RKO (cell line): ENCODE measurements at places on chromosomes 11 and 22.

DNA sequence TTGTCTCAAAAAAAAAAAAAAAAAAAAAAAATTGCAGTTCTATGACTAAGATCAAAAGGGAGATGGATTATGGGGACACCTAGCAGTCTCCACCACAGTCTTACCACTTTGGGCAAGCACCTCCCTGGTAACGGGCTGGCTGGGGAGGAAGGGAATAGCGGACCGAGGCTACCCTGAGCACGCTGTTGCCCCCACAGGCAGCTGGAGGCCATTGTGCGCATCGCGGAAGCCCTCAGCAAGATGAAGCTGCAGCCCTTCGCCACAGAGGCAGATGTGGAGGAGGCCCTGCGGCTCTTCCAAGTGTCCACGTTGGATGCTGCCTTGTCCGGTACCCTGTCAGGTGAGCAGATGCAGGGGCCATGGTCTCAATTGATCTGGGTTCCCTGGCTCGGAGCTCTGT, 21.2 kb downstream of the MCM5 start:
- no peak for DNase-seq

DNA sequence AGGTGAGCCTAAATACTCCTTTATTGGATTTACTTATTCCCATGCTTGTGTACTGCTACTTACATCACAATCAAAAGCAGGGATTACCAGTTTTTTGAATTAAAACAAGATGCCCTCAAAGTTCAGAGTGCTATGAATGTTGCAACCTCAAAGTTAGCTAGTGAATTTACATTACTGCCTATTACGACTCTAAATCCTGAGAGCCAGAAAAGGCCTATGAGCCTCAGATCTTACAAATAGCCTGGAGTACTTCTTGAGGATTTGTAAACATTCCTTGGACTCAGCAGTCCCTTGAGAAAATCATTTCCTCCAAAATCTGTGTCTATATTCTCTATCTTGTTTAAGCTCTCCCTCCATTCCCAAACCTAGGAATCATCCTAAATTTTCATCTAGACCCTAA, 25.5 kb downstream of the CHORDC1 start:
- DNase-seq = no peak

DNA sequence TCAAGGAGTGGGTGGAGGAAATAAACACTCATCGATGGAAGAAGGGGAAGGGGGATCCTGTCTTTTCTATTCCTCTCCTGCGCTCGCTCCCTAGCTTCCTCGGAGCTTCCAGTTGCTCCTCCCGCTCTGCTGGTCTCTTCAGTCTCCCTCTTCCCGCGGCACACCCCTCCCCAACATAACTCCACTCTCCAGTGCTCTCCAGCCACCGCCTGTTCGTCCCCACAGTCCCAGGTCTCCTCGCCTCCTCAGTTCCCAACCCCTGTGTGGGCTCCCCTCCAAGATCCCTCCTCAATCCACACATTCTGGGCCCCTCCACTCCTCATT, 438 bp downstream of the ZW10 start:
- DNase-seq = peak; percentile 30

DNA sequence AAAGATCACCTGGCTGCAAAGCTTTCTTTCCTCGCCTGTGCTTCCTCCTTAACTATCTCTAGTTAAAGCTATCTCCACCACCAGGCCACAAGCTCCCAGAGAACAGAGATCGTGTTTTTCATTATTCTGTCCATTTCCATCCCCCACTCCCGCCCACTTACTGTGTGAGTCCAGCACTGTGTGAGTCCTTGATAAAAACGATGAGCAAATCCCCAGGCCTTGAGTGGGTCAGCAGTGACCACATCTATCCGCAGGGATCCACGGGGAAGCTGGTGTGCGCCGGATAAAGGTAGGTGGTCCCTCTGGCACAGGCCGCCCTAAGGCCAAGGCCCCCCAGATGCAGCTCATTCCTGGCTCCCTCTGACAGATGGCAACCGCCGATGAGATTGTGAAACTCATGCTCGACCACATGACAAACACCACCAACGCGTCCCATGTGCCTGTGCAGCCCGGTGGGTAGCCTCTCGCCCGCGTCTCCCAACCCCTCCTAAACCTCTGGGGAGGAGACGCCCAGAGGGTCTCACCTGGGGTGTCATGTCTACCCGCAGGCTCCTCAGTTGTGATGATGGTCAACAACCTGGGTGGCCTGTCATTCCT, 9.3 kb downstream of the TKFC start:
- no peak for DNase-seq

- no peak for DNase-seq
Measured at GRCh38 chr11:6673523-6674218, 9.5 kb downstream of the MRPL17 start.

DNA sequence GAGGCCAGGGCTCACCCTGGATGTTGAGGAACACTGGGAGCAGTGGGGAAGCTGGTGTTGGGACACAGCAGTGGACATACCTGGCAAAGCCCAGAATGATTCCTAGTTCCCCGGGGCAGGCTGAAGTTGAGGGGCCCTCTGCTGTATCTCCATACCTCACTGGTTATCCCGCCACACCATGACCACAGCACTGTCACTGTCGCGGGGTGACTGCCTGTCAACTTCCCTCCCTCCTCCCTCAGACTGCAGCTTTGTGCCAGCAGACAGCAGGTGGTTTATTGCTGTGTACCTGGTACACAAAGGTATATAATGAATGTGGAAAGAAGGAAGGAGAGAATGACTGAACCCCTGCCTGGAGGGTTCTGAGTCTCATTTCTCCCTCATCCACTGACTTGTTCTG, 318.7 kb downstream of the TMEM135 start:
- DNase-seq = no peak

DNA sequence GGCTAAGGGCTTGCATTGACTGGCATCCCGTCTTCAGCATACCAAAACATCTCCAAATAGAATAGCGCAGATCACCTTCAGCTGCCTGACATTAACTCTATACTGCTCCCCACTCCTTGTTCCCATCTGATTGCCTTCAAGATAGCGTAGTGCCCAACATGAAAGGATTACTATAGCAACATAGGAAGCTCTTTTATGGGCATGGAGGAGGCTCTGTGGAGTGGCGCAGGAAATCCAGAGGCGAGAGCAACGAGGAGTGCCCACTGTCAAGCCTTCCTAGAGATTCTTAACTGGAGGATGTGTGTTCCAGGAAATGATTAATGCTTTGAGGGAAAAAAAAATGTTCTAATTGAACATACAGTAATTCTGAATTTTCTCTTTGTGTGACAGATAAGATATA, 213.3 kb downstream of the CADM1 start:
- no peak for DNase-seq

- DNase-seq = peak; percentile 34
Measured at GRCh38 chr11:120985718-120986569, 38.0 kb upstream of the TBCEL start.

DNA sequence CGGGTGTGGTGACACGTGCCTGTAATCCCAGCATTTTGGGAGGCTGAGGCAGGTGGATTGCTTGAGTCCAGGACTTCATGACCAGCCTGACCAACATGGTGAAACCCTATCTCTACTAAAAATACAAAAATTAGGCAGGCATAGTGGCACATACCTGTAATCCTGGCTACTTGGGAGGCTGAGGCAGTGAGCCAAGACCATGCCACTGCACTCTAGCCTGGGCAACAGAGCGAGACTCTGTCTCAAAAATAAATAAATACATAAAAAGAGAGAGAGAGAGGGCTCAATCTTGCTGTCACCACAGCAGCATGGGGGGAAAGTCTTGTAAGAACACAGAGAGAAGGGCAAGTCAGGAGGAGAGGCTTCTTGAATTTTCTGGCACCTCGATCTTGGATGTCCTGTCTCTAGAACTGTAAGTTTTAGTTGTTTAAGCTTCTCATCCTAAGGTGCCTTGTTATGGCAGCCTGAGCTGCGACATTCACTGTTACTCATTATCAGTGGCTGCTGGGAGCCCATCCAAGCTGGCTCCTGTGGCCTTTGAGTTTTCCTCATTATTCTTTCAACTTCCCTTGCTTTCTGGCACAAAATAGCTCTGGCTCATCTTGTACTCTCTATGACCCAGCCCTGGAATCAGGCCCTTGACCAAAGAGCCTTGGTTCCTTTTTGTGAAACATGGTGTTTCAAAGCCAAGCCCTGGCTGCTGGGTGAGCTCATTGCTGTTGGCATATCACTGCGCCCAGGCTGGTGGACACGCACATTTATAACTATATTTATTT, 8.0 kb upstream of the PSMC3 start:
- no peak for DNase-seq

DNA sequence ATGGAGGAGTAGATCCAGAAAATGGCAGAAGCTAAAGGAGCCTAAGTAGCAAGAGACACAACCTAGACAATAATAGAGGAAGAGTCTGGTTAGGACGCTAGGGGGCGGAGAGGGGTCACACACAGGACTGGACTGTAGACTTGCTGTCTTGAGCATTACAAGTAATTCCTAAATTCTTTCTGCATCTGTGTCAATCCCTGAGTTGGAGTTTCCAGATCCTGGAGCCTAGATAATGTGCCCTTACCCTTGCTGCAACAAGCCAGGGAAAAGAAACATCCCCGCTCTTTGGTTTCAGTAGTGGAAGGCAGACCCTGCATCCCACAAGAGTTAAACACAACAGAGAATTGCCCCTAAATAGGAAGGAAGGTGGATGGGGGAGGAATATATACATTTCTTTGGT, 14.9 kb upstream of the CCDC73 start:
- peak; percentile 80 for DNase-seq
